ENCODE measurements at places on chromosomes 4 and X.

- DNase-seq, result peak; percentile 38
These were observed 176.4 kb downstream of the BMPR1B start for GRCh38 chr4:94934201-94934600.

DNA sequence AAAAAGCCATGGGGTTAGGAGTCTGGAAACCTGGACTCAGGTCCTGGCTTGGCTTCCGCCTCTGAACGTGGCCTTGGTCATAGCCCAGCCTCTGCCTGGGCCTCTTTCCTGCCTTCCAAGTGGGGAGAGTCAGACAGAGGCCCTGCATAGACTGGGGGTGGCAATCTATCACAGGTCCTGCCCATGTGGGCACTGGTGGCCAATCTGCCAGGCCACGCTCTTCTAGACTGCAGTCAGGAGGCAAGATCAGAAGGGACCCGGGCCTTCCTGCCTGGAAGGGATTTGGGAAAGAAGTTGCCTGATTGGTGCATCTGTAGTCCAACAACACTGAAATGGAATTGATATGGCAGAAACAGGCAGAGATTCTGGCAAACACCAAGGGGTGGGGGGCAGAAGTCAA is 46.1 kb downstream of the CNGA2 start:
- DNase-seq, result no peak

GRCh38 chr4:101197350-101197749 is 150.0 kb downstream of the PPP3CA start:
- DNase-seq, result no peak

DNA sequence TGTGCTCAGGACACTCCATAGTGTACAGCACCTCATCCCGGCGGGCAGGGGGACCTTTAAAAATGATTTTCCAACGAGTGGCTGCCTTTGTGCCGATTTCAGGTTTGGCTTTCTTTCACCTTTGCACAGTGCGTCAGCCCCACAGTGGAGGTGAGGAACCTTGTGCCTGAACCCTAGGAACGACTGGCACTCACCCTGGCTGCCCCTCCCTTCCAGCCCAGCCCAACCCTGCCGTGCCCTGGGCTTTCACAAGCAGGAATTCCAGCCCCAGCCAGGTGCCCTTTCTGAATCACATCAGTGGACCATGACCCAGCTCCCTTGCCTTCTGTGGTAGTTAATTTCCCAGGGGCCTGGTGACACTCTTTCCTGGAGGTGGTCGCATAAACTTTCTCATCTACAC is 1.3 kb downstream of the TMEM164 start:
- no peak for DNase-seq

DNA sequence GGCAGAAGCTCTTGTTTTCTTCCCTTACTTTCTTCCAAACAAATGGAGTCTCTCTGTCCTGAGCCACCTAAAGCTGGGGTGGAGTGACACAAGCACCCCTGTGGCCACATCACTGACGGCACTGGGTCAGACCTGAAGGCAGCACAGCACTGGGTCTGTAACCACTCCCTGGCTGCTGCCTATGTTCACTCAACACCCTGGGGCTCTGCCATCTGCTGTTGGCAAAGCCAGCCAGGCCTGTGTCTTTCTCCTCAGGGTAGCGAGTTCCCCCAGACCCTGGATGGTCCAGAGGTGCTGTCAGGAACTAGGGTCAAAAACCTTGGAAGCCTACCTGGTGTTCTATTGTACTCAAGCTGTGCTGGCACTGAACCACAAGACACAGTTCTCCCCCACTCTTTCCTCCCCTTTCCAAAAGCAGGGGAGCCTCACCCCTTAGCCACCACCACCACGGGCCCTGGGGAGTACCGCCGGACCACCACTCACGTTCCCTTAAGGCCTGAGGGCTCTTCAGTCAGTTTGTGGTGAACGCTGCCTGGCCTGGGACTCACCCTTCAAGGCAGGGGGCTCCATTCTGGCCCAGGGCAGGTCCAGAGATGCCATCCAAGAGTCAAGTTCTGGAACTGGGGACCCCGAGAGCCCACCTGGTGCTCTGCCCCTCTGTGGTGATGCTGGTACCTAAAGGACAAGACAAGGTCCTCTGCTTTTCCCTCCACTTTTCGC is 31.5 kb downstream of the TMEM271 start:
- no peak for DNase-seq

DNA sequence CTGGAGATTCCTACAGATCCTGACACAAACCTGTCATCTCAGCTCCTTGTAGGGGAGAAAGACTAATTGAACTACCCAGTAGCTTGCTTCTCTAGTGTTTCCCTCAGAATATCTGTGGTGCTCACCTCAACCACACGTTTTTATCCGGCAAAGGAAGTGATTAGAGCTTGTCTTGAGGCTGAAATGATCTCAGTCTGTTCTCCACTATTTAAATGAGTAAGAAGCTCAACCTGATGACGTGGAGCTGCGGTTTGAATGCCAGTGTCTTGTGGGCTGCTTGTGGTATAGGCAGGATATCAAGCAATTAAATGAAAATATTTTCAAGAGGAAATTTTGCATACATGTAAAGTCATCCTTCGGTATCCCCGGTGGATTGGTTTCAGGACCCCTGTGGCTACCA is 270.2 kb downstream of the TLL1 start:
- no peak for DNase-seq

DNA sequence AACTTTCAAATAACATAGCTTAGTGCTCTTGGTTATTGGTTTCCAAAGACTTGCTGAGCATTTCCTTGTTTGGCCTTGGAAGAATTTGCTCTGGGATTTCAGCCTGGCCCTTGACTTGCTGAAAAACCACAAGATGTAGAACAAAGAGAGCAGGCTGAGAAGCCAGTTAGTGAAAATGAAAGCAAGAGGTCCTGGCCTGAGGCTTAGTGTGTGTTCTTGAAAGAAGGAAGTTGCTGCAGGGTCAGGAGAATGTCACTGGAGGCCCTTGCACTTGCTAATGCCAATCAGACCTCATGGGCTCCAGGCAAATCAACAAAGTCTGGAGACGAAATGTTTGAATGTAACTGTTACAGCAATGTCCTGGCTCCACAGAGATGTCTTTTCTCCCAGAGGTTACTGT is 79.4 kb downstream of the SYNPO2 start:
- DNase-seq, result peak; percentile 94

DNA sequence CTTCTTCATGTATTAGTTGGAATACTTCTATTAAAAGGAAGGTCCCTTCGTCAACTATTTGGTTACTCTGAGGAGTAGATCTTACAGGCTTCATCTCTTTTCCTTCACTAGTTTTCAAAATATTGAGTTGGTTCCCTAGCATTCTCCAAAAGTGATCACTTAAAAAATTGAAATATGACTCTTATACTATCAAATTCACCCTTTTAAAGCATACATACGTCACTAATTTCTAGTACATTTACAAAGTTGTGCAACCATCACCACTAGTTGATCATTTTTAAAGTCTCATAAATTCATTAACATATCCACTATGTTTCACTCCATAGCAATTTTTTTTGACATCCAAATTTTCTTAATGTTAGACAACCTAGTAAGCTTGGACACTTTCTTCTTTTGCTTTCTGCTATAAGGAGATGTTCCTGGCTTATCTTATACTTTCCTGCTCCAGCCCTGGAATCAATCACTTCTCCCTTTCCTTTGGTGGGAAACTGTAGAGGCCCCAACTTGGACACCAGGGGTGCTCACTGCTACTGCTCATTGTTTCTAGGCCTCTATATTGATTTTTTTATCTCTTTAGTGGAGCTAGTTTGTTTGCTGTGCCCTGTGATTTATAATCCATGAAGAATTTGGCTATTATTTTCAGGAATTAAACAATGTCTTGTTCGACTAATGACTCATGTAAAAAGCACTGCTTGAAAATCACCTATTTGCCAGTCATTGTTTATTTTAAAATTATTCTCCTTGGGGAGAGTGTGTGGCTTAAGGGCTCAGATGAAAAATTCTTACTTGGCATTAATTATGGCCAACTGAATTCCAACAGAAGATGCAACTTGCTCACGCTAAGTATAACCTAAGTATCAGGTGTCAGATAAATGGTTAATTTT is 4.0 kb upstream of the ZFX start:
- DNase-seq, result peak; percentile 66

DNA sequence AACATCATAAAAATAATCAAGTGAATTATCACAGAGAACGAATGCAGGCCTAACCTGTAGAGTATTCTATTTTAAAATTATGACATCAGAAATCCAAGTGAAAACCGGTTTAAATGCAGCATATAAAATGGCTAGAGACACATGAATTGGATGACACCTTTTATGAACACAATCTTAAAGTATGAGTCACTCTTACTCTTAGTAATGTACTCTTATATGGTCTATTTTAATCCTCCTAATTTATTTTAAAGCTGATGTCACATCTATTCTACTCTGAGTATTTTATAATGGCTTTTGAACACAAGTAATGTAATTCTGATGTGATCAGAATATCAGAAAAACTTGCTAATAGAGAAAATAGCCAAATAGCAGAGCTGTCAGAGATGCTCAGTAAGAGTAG is 161.4 kb upstream of the RADX start:
- no peak for DNase-seq

GRCh38 chr4:150461957-150462356 is 120.0 kb upstream of the MAB21L2 start:
- DNase-seq, result no peak

DNA sequence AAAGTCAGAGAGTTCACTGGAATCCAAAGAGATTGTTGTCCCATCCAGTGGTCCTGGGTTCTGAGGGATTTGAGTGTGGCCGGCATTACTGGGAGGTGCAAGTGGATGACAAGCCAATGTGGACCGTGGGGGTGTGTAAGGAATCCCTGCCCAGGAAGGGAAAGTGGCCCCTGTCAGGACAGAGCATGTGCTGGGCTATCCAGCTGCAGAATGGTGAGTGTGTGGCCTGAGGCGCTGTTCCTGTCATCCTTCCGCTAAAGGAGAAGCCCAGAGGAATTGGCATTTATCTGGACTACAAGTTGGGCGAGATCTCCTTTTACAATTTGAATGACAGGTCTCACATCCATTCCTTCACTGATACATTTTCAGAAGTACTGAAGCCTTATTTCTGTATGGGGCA is 20.4 kb upstream of the TRIM60 start:
- no peak for DNase-seq

DNA sequence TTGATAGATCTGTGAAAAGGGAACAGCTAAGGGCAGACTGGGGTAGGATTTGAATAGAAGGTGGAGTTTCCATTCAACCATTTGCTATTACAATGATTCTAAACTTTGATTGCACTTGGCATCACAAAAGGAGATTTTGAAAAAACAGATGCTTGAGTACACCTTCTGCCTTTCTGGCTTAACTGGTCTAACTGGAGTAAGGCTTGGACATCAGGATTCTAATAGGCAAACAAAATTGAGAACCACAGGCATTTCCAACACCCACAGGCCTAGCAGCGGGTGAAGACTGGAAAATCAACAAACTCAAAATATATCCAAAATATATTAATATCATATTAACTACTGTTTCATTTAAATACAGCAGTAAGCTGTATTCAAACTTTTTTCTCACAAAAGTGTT is 1.9 kb upstream of the VEGFC start:
- no peak for DNase-seq

GRCh38 chr4:71913275-71913674 is 118.5 kb upstream of the NPFFR2 start:
- DNase-seq, result no peak

DNA sequence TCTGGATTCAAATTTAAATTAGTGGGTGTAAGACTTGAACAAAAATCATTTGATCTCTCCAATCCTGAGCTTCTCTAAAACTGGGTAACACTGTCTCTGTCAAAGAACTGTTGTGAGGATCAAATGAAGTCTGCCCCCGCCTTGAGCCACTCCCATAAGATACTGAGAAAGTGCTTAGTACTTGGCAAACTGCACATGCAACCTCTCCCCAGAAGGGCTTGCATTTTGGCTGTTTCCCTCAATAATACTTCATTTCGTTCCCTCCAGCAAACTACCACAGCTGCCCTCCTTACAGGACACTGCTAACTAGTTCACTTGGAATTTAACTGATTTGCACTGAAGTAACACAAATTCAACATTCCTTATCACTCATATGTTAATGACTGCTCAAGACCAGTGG is 79.8 kb downstream of the APBB2 start:
- DNase-seq, result peak; percentile 39

GRCh38 chr4:7361280-7361895 is 73.3 kb downstream of the PSAPL1 start:
- no peak for DNase-seq

- DNase-seq, result peak; percentile 22
These were observed 293.2 kb upstream of the SLC7A11 start for GRCh38 chr4:138535316-138535715.

DNA sequence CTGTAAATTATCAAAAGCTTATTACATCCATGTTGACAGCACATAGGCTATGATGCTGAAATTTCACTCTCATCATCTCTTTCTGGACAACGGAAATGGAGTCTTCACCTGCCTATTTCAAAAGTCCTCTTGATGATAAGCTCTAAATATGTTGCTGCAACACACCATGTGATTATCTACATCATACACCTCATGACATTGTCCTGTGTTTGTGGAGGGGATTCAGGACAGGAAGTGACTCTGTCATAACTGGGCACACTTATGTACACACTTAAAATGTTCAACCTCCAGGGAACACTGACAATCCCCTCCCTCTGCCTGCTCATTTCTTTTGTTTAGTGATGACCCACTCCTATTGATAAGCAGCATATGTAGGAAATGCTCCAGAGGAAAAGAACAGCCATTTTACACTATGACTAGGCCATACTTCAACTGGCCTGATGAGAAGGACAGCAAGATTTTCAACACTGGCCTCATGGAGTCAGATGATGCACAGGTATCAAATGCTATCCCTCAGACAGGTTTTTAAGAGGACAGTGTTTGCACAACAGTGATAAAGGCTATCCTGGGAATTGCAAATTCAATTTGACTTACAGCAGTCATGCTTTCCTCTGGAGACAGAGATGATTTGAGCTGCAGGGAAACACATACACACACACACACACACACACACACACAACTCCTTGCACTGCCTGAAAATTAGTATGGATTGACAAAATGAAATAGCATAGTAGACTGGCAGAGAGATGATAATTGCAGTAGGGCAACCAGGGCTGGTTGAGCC is 163.3 kb upstream of the RASGEF1B start:
- DNase-seq, result no peak

GRCh38 chr4:180727478-180727877 is 1515.7 kb upstream of the TENM3 start:
- no peak for DNase-seq

DNA sequence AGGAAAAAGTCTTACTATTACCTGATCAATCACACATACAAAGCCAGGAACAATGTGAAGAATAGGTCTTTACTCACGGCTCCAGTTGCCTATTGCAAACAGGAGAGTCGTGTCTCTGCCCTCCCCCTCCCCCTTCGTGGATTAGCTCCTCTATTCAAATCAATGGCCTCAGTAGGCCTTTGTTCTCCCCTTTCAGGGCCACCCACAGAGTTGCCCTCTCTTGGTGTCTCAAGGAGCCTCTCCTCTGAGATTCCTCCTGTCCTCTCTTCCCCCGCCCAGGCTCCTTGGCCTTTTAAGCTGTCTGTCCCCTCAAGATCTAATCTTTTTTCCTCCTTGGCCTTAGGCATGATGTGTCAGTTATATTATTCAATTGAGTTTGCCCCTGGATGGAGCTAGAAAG is 107.2 kb upstream of the NALF2 start:
- no peak for DNase-seq

GRCh38 chrX:148290041-148290440 is 210.4 kb upstream of the AFF2 start:
- no peak for DNase-seq

Data from adipocyte (in vitro differentiated cells).